Stimulated activated CD8-positive, alpha-beta memory T cell treated with anti-CD3 and anti-CD28 coated beads, Interleukin-12 subunit alpha, Interleukin-12 subunit beta, amount 100 ng/mL, for 1 hour (primary cell): ENCODE measurements at places on chromosomes 6 and 20.

DNA sequence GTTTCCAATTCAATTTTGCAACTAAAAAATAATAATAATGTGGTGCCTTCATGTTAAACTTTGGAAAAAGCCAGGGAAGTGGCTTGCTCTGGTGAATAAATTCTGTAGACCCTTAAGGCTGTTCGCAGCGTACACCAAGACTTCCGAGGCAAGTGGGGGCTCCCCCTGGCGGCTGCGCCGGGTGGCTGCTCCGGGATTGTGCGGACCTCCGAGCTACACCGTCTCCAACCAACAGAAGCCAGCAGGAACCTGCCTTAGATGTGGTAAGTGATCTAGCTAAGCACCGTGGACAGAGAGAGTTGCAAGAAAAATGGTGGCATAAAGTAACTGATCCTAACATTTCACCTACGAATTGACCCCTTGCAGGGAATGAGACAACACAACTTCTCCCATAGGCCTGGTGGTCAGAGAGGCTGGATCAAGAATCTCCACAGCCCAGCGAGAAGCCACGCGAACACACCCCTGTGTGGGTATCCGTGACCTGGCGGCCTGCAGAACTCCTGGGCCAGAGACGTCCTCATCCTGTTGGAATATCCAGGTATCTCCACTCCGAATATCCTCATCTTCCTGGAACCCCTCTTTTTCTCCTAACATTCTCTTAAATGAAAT lies 69.6 kb downstream of the TBXT start:
- DNase-seq: peak; percentile 19

DNA sequence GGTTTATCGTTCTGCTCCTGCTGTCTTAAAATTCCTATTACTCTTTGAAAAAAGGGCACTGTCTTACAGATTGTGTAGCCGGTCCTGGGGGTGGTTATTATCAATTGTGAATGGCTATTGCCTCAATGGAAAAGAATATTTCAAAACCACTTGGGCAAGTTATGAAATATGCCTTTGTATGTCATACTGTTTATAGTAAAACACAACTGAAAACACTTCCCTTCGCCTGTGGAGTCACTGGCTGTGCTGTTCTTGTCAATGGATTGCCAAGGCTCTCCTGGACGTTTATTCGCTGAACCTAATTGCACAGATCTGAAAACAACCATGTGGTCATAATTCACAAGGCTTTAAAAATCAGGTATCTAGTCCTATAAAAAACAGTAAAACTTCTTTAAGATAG lies 47.8 kb upstream of the TAGAP start:
- no peak for DNase-seq

GRCh38 chr6:19599796-19600464 lies 237.2 kb upstream of the ID4 start:
- DNase-seq: no peak

DNA sequence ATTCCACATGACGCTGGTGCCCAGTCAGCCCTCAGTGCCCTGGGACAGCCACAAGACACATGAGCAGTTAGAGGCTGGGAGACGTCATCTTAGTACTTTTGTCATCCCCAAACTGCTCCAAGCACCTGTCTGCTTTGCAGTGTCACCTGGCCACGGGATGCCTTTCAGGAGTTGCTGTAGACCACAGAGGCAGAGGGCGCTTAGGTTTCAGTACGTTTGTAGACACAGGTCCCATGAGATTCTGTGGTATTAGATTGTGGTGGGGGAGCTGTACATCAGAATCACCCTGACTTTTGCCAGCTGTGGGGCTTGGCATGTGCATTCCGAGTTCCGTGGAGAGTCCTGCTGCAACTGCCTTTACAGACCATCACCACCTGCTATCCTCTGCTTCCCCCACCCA lies 16.7 kb downstream of the MAVS start:
- DNase-seq: no peak

- no peak for DNase-seq
Observed at GRCh38 chr6:130958468-130958867, 104.6 kb downstream of the EPB41L2 start.

- DNase-seq: no peak
Observed at GRCh38 chr6:64266351-64266821, 630.8 kb downstream of the PHF3 start.

DNA sequence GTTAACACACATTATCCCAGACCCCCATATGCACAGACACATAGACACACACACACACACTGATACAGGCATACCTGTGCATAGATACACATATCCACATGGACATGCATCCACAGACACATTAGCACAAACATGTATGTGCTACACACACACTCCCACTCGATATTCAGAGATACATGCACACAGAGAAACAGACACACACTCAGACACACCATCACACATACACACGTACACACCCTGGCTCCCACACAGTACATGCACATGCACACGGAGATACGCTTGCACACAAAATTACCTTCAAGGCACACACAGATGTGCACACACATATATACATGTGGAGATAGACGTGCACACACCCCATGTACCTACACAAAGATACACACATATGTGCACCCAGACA lies 19.7 kb downstream of the RBM38 start:
- DNase-seq: no peak

- DNase-seq: no peak
Observed at GRCh38 chr20:4848041-4848440, 126.3 kb downstream of the PRND start.

- no peak for DNase-seq
Observed at GRCh38 chr6:166109608-166110007, 58.0 kb downstream of the TBXT start.

DNA sequence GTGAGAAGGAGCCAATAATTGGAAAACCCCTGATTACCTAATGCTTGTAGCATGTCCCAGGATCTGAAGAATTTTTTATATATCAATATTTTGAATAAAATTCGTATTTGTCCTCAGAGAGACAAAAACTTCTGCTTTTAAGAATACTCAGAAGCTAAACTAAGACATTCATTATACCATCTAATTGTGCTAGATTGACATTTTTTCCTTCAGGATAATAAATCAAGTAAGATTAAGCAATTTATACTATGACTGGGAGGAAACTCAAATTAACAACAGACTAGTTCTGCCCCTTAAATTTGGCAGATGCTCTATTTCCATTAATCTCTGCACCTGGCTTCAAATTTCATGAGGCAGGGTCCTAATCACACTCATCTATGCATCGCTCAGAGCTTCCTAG lies 291.4 kb downstream of the PLCB1 start:
- no peak for DNase-seq
